ENCODE measurements at places on chromosomes 12 and 14.

GRCh38 chr12:110613071-110613770 is 708 bp upstream of the TCTN1 start:
- no peak for DNase-seq

DNA sequence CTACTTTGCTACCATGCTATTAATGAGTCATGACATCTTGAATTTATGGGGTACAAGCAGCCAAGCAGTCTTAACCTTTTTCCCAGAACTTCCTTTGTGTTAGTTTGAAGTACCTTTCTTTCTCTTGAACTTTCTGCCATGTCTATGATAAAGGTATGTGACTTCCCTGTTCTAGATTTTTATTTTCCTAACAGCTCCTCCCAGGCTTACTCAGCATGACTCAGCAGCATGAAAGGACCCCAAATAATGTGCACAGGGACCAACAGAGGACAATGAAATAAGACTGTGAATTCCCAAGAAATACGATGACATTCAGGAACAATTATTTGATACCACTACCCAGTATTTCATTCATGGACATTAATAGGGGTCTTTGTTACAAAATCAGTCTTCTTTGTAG is 60.0 kb downstream of the TTC6 start:
- no peak for DNase-seq

DNA sequence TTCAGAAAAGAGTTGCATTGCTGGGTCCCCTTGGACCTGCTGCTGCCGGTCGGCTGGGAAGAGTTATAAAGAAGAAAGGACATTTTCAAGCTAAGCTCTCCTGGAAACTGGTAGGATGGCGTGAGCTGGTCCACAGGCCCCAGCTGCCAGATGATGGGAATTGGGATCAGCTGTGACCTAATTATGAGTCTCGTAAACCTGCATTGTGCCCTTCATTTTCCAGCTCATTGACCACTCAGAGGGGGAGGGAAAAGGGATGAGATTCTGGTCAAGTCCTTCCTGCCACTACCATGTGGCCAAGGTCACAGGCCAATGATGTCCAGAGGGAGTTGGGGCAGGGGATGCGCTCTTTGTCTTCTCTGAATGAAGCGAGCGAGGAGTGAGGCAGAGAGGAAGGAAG is 320.9 kb downstream of the NRXN3 start:
- DNase-seq, result no peak

DNA sequence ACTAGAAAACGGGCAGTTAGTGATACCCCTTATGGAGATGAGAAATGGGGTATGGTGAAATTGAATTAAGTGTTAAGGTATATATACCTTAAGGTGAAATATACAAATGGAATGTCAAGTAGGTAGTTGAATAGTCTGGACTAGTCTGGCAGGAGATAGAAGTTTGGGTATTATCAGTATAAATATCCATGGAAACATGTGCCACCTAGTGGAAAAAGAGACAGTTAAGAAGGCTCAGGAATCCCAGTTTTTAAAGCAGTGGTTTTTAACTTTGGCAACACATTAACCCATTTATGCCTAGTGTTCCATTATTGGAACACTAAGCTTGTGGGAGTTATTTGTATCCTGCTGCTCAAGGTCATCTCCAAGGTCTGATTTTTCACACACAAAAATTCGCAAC is 38.6 kb upstream of the TPH2 start:
- no peak for DNase-seq

GRCh38 chr12:82596483-82596882 is 90.2 kb upstream of the TMTC2 start:
- DNase-seq, result no peak

DNA sequence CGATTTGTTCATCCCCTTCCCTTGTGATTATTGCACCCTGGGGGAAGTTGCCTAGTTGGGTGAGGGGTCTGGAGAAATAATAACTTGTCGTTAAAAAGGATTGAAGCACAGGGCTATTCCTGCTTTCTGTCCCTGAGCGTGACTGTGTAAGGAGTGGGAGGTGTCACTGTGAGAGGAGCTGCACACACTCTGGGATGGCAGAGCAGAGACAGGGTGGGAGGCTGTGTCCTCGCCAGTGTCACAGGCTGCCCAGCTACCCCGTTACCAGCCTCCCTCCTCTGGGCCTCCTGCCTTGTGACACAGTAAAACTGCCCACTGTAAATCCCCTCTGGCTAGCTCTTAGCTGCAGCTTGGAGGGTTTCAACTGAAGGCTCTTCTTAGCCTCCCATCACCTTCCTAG is 460.6 kb downstream of the AACS start:
- DNase-seq, result no peak

DNA sequence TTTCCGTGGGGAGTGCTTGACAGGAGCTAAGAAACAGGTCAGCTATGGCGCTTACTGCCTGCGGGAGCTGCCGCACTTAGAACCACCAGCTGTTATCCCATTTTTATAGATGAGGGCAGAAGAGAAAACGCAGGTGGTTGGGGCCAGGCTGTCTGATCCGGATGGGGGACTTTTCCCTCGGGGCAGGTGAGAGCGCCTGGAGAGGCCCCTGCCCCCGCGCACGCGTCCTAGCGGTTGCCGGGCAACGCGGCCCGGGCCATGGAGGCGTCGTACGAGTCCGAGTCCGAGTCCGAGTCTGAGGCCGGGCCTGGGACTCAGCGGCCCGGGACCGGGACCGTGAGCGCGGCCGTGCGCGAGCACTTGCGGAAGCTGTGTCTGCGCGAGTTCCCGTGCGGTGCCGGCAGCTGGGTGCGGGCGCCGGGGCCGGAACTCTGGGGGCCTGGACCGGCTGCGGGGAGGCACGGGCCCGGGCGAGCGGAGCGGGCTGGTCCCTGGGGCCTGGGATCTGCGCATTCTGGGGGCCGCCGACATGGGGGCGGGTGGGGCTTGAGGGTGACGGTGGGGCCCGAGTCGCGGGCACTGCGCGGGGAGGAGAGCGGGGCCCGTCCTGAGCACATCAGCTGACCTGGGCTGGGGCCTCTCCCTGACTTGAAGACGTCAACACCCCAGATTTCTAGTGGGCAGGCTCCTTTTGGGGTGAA is at the start of gene LRRC43:
TSS of gene LRRC43 (plus strand) at position 237 of the 701 bp plus-strand sequence. CDS start at position 259, 22 bp downstream.
- no peak for DNase-seq

GRCh38 chr12:82781309-82781997 is 94.7 kb downstream of the TMTC2 start:
- no peak for DNase-seq

DNA sequence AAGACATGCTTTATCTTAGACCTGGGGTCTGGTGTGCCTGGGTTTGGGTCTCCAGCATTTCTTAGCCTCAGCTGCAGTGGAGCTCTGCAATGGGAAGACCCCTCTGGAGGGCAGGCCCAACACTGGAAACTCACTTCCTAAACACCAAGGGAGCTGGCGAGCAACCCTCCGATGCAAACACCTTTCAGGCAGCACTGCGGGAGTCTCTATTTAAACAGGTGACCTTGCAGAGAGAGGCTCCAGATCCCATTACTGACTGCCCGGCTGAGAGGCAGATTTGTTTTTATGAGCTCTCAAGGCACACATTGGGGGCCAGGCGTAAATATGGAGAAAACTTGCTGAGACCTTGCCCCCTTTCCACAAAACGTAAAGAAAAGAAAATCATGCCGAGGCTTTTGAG is 195.5 kb downstream of the PAX9 start:
- DNase-seq, result no peak

DNA sequence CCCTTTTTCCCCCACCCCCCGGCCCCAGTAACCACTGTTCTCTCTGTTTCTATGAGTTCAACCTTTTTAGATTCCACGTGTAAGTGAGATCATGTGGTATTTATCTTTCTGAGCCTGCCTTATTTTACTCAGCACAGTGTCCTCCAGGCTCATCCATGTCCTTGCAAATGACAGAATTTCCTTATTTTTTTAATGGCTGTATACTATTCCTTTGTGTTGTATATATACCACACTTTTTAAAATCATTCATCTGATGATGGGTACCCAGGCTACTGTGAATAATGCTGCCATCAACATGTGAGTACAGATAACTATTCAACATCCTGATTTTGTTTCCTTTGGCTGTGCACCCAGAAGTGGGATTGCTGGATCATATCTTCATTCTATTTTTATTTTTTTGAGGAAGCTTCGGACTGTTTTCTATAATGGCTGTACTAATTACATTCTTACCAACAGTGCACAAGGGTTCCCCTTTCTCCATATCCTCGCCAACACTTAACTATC is 54.7 kb downstream of the DDX51 start:
- DNase-seq, result no peak

- no peak for DNase-seq
Measured at GRCh38 chr12:120416490-120417216, 21.3 kb upstream of the COX6A1 start.

DNA sequence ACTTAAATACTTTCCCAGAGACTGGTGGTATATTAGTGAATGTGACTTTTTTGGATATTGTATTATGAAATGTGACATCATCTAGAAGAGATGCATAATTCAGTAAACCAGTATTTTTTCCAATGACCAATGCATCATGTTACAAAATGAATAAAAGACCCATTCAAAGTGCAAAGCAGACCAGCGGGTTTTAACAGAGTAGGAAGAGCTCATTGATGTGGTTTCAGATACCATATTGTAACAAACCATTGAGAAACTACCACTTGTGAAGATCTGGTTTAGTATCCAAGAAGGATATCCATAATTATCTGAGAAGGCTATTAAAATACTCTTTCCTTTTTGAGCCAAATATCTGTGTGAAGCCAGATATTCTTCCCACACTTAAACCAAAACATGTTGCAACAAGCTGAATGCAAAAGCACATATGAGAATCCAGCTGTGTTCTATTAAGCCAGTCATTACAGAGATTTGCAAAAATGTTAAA is 47.7 kb downstream of the MVK start:
- DNase-seq, result peak; percentile 70

DNA sequence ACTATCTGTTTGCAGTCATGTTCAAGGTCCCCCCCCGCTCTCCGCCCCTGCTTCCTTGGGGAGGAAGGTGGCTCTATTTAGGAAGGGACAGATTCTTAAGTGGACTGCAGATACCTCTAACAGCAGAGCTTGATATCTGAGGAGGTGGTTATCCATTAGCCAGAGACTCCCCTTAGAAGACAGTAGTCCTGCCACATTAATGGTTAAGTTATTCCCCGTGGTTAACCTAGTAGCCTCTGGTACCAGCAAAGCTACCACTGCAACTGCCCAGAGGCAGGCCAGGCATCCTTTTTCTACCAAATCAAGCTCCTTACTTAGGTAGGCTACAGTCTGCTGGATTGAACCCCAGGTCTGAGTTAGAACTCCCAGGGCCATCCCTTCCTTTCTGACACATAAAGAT is 162.1 kb upstream of the AVPR1A start:
- no peak for DNase-seq

DNA sequence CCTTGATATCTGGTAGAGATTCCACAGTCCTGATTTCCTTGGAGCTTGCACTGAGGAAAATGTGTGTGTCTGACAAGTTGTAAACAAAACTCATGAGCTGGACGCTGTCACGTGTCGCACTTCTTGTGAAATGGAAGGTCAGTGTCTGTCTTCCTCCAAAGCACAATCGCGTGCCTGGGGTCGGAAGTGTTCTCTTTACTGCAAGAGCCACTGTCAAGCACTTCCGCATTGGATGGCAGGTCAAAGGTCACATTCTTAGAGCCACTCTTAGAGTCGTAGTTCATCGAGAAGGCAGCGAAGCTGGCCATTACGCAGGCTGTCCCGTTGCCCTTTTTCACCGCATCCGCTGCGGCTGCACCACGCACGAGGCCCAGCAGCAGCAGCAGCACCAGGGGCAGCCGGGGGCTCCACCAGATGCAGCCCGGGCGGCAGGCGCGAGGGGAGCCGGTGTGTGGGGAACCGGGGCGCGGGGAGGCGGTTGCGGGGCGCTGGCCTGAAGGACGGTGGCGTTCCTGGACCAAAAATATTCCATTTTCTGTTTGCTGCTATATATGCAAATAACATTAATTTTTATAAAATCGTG is 45.0 kb downstream of the LRTM2 start:
- DNase-seq, result no peak

DNA sequence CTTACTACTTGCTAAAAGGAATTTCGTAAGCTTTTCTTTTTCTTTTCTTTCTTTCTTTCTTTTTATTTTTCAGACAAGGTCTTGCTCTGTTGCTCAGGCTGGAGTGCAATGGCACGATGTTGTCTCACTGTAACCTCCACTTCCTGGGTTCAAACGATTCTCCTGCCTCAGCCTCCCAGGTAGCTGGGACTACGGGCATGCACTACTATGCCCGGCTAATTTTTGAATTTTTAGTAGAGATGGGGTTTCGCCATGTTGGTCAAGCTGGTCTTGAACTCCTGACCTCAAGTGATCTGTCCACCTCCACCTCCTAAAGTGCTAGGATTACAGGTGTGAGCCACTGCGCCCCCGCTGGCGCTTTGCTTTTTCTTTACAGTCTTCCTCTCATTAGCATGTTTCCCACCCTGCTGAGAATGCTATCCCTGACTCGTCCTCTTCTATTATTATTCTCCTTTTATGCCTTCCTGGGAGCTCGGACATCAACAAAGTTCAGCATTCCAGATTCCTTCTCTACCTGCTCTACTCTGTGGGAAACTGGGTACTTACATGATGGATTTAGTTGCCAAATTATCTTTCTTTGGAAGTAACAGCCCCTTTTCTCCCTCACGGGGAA is 3.1 kb downstream of the MTHFD1 start:
- DNase-seq, result no peak

DNA sequence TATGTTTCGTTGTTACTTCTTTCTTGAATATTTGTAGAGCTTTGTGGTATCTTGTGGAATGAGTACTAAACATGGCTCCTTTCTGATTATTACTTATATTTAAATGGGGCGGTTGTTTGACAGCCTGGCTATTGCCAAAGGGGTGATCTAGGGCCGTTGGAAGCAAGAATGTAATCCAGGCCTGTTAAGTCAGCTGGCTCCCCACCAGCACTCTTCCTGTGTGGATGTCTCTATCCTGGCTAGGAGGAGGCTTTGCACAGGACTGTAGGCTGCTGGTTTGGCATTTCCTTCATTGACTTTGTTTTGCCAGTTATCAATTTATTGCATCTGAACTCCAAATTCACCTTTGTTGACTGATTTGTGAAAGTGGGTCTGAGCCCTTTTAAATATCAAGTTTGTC is 5.6 kb downstream of the FAM234B start:
- peak; percentile 24 for DNase-seq

DNA sequence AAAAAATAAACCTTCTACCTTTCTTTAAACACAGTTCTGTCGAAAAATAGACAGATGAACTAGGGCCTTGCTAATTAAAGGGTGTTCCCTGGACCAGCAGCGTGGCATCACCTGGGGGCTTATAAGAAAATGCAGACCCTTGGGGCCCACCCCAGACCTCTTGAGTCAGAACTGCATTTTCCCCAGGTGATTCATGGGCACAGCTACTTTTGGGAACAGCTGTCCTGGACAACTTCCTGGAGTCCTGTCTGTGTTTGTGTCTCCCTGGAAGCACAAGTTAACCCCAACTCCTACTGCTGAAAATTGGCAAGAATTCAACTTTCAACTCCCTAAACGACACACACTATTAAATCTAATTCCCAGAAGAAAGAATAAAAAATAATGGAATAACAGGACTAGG is 17.8 kb downstream of the FBLN5 start:
- DNase-seq, result no peak

- DNase-seq, result no peak
Measured at GRCh38 chr12:76441016-76441415, 92.8 kb upstream of the BBS10 start.

GRCh38 chr14:87231336-87232026 is 761.5 kb downstream of the GALC start:
- no peak for DNase-seq
